ENCODE measurements at places on chromosomes 16 and 17.

DNA sequence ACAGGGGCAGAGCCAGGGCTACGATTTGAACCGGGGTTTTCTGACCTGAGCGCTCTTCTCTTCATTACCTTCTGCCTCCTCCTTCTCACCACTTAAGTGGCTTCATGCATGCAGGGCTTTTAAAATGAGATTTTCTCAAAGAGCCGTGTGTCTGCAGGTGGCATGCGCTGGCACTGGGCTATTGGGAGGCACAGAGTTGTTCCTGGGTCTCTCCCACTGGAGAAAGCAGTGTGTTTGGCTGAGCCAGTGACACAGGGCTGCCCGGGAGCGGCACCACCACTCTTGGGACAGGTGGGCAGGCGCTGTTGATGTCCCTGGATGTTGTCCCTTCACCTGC lies 218.8 kb upstream of the CHMP6 start:
- DNase-seq, result no peak

DNA sequence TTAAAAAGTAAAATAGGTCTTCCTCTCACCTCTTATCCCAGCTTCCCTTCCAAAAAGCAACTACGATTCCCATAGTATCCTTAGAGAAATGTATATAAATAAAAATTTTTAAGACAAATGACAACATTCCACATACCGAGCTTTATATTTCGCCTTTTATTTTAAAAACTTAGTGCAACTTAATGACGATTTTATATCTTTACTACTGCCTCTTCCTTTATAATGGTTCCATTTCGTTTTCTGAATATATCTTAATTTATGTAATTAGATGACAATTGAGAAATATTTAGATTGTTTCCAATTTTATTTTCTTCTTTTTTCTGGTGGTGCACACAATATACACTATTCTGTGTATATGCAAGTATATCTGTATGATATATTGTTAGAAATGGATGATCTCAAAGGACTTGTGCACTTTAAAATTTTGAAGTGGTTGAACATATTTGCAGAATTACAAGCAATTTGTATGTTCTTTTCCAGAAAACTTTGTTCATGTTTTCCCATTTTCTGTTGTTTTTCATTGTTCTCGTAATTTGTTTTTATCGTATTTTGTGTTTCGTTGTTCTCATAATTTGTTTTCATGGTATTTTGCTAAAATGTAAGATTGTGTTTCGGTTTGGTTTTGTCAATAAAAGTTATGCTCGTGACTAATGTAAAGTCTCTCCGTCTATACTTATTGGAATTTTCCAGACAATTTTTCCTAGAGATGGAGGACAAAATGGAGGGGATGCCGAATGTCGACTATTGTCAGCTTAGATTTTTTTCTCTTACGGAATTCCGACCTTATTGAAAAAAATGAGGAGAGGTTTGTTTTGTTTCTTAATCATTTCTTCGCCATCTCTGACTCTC lies 20.4 kb upstream of the HOXB13 start:
- no peak for DNase-seq

DNA sequence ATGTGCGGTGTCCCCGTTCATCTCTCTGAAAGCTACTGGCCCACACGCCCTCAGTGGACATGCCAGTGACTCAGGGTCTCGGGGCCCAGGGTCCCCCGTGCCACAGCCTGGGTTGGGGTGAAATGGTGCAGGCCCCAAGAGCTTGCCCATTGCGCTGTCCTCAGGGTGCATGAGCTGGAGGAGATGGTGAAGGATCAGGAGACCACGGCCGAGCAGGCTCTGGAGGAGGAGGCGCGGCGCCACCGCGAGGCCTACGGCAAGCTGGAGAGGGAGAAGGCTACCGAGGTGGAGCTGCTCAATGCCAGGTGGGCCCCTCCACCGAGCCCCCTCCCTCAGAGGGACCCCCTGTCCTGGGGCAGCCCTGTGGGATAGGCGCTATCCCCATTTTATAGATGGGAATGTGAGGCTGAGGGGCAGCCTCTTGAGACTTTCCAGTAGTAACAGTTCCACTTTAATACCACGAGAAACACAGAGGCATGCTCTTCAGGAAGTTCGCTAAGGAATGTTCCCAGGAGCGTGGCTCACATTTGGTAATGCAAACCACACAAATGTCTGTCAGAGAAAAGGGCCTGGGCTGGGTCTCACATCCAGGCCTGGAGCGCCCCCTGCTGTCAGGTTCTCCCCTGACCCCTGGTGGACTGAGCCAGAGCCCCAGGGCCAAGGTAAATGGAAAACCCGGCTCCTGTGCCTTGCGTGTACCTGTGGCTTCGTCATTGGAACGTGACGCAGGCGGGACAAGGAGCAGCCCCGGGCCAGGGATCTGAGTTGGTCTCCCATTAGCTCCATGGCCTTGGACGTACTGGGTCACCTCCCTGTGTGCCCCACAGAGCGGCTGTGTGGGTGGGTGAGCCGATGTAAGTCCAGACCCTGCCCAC lies 133.7 kb downstream of the RAB11FIP4 start:
- peak; percentile 62 for DNase-seq

GRCh38 chr16:14475370-14476139 lies 154.5 kb downstream of the PARN start:
- DNase-seq, result no peak

DNA sequence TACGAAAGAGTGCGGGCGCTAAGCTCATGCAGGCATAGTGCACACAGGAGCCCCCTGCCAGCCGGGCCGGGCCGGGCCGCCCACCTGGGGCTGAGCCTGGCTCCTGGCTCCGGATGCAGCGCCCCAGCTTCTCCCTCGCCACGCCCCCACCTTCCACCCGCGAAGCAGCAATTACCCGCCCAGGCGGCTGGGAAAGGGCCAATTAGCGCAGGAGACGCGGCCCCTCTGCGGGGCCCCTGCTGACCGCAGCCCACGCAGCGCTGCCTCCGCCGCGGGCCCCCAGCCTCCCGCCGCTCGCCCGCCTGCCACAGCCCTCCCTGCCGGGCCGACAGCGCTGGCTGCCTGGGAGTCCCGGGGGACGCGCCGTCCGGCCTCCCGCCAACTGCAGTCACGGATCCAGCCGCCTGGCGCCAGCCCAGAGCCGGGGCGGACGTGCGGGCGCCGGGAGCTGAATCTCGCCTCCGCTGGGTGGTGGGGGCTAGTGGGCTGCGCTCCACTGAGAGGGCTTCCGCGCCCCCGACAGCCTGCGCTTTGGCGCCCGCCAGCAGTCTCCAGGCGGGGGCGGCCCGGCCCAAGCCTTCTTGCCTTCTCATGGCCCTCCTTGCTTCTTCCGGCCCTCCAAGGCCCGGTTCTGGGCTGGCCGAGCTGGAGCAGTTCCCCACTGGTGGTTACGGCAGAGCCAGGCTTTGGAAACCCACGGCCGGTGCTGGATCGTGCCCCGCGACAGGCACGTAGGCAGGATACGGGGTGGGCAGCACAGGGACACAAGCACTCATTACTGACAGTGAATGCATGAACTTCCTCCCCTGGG lies 14.9 kb upstream of the CBFB start:
- DNase-seq, result peak; percentile 36

- no peak for DNase-seq
Observed at GRCh38 chr16:57941016-57941664, 29.8 kb downstream of the CNGB1 start.

DNA sequence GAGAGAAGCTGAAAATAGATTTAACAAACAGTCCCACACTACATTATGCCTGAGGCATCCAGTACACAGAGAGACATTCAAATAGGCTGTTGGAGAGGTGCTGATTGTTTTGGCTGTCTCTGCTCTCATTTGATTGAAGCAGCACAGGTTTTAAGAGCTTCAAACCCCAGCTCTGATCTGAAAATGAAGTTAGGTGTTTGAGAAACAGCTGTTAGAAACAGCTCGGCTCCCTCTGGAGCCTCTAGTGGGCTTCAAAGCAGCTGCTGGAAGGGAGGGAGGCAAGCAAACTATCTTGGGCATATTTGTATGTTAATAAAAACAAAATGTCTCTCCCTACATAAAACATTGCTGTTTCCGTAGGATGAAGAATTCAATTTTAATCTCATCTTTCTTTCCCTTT lies 607.3 kb upstream of the GOT2 start:
- DNase-seq, result no peak

DNA sequence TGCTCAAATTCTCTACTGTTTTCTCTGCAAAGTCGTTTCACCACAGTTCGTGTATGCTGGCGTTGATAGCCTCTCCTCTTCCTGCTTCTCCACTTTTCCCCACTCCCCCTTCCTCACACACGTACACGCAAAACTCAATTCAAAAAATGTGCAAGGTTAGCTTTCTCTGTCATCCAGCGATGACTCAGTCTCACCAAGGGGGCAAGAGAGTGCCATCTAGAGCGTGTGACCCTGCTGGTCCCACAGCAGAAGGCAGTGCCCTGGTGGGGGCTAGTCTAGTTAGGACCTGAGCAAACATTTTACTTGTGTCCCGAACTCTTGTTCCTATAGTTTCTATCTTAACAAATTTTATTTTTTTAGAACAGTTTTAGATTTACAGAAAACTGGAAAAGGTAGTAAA lies 121.2 kb upstream of the CHMP6 start:
- no peak for DNase-seq

GRCh38 chr17:76079956-76080767 lies 1.2 kb downstream of the ZACN start:
- DNase-seq, result no peak

GRCh38 chr16:84625556-84625955 lies 7.7 kb upstream of the COTL1 start:
- DNase-seq, result no peak

DNA sequence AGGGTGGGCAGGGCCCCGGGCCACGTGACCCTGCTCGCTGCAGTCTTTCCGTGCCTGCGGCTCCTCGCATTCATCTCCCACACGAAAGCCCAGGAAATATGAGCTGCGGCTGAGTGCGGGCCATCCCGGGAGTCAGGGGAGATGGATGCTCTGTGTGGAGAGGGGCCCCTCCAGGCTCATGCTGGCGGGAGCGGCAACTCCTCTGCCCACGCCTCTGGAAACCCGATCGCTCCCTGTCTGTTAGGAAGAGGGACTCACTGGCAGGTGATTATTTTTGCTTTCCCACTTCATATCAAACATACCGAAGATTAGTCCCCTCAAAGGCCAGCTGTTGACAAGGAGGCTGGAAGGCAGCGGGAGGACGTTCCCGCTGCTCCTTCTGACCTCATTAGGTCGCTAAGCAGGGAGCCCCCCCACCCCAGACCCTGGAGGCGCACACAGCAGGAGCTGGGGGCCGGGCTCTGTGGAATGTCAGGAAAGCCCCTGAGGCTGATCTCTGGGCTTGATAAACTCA lies 228.5 kb downstream of the FOXL1 start:
- no peak for DNase-seq

GRCh38 chr17:7425756-7426155 lies 340 bp downstream of the SPEM2 start:
- DNase-seq, result no peak

DNA sequence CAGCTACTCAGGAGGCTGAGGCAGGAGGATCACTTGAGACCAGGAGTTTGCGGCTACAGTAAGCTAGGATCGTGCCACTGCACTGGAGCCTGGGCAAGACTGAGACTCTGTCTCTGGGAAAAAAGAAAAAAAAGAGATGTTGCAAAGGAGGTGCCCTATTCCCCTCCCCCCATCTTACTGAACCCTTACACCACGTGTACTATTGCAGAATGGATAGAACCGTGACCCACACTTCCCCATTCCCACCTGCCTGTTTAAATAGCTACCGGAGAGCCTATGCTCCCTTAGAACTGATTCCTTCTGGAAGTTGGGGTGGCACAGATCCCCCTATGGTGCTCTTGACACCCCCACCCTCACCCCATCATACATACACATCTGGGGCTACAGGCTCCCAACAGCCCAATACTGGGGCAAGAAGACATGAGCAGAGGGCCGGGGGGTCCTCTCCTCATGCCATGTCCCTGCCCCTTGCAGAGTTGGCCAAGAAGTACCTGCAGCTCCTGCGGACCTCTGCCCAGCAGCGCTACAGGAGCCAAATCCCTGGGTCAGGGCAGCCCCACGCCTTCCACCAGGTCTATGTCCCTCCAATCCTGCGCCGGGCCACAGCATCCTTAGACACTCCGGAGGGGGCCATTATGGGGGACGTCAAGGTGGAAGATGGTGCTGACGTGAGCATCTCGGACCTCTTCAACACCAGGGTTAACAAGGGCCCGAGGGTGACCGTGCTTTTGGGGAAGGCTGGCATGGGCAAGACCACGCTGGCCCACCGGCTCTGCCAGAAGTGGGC lies 35.7 kb downstream of the NLRC5 start:
- DNase-seq, result no peak

DNA sequence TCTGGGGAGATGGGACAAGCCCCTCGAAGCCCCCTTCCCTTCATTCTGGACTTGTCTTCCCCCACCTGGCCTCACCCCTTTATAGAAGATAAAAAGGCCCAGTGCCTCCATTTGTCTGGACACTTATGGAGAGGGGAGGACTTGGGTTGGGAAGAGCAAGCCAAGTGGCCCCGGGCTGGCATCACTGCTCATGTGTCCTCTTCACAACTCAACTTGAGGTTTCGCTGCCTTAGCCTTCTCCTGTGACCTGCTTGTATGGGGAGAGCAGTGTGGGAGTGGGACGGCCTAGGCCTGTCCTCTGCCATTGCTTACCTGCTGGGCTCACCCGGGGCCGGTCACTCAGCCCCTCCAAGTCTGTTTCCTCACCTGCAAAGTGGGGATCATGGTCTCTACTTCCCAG lies 1.4 kb downstream of the PAQR4 start:
- no peak for DNase-seq

- no peak for DNase-seq
Observed at GRCh38 chr16:2791174-2791573, 3.8 kb upstream of the PRSS33 start.

- DNase-seq, result no peak
Observed at GRCh38 chr17:47077576-47077975, 98.5 kb upstream of the RPRML start.

- DNase-seq, result no peak
Observed at GRCh38 chr17:26773189-26774188, 520.4 kb upstream of the WSB1 start.

DNA sequence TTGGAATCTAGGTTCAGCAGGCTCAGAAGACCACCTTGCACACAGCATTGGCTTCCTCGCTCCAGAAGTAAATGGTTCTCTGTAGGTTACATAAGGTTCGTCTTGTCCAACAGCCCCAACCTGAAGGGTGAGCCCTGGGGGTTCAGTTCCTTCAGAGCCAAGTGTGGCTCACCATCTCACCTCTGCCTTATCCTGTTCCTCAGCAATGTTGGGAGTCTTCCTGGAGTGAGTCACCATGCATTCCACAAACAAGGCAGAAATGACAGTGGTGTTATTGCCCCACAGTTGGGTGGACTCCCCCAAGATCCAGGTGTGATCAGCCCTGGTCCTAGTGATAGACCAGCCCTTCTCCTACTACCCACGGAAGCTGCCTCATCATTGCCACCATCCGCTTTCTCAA lies 26.8 kb upstream of the SMPD3 start:
- DNase-seq, result no peak

- DNase-seq, result no peak
Observed at GRCh38 chr17:48310748-48311213, 119.2 kb downstream of the SKAP1 start.

DNA sequence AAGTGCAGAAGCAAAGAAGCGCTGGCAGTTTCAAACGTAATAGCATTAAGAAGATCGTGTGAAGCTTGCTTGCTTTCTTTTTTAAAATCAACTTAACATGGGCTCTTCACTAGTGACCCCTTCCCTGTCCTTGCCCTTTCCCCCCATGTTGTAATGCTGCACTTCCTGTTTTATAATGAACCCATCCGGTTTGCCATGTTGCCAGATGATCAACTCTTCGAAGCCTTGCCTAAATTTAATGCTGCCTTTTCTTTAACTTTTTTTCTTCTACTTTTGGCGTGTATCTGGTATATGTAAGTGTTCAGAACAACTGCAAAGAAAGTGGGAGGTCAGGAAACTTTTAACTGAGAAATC lies 17.4 kb upstream of the RAB11FIP4 start:
- no peak for DNase-seq
